SHP77 (cell line): ENCODE measurements at places on chromosomes 6 and 20.

GRCh38 chr6:43489277-43490072 is 12.1 kb downstream of the TJAP1 start:
- no peak for DNase-seq

GRCh38 chr6:7910654-7911344 is at the start of gene TXNDC5:
TSS of gene TXNDC5 (minus strand) at chr6:7910788. CDS start at chr6:7910776, 12 bp downstream.
- peak; percentile 50 for DNase-seq

GRCh38 chr6:79071547-79071946 is 6.5 kb downstream of the PHIP start:
- no peak for DNase-seq

DNA sequence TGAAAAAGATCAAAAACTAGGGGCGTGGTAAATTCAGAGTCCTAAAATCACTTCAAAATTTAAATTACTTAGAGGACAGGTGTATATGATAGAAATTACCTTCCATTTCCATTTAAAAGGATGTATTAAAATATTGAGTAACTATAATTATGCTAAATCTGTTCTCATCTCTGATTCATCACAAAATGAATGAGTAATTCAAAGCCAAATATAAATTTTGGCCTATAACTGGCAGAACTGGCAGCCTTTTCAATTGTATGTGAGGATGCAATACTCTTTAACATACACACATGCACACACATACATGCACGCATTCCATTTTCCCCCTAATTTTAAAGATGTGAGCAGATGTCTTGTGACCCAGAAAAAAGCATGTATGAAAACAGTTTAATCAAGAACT is 194.6 kb downstream of the EPM2A start:
- DNase-seq, result no peak

GRCh38 chr6:42255050-42255449 is 37.4 kb upstream of the MRPS10 start:
- DNase-seq, result no peak

DNA sequence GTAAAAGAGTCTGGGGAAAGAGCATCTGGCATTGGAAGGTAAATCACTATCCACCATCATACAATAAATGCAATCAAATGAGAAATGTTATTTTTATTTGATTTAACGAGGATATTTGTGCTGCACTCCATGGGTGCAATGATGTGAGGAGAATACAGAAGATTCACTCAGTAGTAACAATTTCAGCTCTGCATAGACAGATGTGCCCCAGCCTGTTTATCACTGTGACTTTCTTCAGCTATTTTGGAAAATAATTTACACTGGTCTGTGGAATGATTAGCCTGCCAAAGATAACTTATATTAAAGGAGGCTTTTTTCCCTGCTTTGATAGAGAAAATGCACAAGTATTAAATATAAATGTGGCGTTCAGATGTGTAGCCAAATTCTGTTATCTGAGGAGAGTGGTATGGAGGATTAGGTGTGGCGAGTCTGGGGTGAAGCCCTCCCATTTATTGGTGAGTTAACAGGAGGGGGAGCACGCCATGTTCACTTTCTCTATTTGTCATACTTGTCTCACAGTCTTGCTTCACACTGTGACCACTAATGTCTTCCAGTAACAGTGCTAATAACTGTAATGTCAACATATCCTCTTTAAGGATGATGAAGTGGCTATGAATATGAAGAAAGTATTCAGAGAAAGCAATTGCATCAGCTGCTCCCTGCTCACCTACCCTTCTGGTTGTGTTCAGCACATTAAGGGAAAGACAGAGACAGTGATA is 645.6 kb downstream of the MMUT start:
- no peak for DNase-seq

- DNase-seq, result no peak
These were observed 566.5 kb upstream of the IRAK1BP1 start for GRCh38 chr6:78300885-78301284.

DNA sequence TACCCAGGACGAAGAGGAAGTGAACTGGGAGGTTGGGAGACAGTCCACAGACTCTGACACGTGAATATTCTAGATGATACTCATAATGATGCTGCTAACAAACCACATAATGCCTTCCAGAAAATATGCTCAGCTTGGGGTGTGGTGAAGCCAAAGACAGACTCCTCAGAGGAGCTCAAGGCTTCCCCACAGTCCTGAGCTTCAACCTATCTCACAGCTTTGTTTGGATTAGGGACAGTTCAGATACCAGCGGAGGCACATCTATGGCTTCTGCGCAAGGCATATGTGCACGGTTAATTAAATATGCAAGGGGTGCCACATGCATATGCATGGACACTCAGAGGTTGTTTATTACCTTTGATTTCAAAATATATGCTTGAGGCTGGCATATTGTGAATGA is 30.7 kb upstream of the MYLIP start:
- DNase-seq, result no peak

- DNase-seq, result no peak
These were observed 637.7 kb downstream of the BCKDHB start for GRCh38 chr6:80744213-80744612.

DNA sequence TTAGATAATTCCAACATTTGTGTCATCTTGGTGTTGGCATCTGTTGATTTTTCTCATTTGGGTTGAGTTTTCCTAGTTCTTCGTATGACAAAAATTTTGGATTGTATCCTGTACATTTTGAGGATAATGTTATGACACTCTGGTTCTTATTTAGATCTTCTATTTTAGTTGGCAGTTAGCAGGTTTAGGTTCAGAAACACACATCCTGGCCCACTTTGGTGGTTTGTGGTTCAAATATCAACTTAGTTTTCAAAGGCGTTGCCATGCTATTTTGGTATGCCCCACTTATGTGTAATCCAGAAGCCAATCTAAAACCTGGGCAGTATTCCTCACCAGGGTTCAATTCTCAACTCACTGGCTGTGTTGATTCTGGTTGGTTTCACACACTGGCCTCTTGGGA is 68.2 kb downstream of the NOX3 start:
- DNase-seq, result no peak

DNA sequence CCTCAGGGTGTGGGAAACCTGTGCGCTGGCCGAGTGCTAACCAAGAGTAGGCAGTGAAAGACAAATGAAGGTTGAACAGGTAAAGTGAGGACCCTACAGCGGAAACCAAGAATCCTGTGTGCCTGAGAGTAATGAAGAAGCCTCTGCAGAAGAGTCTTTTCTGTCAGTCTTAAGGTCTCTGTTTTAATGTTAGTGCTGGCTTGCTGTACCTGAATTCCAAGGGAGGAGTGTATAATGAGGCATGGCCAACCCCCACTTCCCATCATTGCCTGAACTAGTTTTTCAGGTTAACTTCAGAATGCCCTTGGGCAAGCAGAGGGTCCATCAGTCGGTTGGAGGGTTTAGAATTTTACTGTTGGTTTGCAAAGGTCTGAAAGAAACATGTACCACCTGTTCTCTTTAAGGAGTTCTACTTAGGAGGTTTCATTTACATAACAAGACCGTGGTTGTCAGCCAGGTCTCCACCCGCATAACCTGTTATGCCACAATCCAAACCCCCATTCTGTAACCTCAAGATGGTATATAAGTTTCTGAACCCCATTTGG is 589 bp upstream of the PDCD2 start:
- no peak for DNase-seq

DNA sequence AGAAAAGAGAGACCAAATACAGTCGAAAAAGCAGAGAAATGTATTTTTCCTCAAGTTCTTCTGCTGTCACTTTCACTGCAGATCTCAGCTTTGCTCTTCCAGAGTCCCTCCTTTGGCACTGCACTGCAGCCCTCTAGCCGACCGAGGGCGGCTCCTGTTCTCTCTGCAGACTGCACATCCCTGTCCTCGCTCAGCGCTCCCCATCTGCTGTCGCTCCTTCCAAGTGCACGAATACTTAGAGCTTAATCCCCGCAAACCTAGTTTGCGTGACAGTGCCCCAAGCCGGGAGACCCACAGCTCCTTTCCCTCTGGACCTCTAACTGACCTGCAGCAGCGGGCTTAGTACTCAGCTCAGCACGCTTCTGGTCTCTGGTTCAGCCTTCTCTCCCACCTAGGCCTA is 15.2 kb downstream of the RPP21 start:
- DNase-seq, result no peak
